ENCODE measurements at places on chromosomes 5 and 9.

GRCh38 chr9:98002808-98003207 lies 19.7 kb downstream of the ANP32B start:
- no peak for DNase-seq

DNA sequence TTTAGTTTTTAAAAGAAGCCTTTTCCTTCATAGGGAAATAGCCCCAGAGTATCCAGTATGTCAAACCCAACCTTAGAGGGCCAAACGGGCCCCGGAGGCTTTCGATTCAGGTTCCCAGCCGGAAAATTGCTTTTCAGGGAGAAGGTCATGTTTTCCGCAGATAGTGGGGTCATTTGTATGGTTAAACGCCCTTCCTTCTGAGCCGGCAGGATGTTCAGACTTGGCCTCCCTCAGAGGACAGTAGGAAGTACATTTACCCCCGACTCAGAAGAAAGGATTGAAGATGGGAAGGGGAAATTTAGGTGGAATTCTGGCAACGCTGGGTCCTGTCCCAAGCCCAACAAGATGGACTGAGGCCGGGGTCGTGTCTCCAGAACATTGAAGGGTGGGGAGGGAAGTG lies 195.2 kb downstream of the AOPEP start:
- DNase-seq = no peak

- no peak for DNase-seq
Observed at GRCh38 chr5:163221581-163221980, 215.8 kb upstream of the CCNG1 start.

DNA sequence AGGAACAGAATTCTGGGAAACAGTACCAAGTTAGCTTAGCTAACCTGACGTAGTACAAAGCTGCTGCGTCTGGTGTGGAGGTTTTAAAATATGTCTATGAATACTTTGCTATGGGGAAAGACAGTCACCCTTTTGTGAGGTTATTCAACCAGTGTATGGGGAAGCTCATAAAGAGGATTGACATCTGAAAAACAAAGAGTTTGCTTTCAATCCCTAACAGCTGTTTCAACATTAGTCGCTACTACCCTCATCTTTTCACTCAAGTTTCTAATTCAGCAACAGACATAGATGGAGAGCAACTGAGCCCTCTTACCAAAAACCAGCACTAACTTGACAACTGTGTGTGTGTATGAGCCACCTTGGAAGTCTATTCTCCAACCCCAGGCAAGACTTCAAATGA lies 7.8 kb upstream of the MSANTD3 start:
- no peak for DNase-seq

- no peak for DNase-seq
Observed at GRCh38 chr5:39543335-39543734, 118.6 kb upstream of the DAB2 start.

- no peak for DNase-seq
Observed at GRCh38 chr5:141431286-141431685, 979 bp downstream of the PCDHGA12 start.

DNA sequence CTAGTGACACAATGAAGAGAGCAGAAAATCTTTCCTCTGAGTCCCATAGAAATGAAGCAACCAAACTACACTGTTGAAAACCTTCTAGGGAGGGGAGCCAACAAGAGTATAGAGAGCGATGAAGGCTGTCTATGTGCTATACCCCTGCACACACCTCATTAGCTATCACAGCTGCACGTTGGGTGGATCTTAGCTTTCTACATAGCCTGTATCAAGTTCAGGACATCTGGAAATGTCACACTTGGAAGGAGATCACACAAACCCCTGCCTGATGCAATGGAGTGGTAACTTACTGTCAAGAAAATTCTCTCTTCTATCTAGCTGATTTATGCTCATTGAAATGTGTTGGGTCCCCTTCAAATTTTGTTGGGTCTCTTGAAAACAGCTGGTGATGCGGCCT lies 127.0 kb upstream of the NTRK2 start:
- DNase-seq = no peak

DNA sequence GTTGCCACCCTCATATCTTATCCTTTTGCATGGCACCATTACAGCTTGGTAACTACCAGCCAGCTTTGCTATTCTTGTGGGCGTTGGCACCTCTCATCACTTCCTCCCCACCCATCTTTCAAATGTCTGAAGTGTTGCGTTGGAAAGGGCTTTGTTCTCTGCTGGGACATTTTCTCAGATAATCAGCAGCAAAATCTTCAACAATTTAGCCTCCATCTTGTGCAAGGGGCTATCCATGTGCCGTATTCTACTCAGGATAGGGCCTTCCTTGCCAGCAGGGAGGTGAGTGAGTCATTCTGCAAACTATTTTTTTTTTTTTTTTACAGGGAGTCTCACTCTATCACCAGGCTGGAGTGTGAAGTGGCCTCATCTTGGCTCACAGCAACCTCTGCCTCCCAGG lies 62.1 kb upstream of the NUDT12 start:
- DNase-seq = no peak

DNA sequence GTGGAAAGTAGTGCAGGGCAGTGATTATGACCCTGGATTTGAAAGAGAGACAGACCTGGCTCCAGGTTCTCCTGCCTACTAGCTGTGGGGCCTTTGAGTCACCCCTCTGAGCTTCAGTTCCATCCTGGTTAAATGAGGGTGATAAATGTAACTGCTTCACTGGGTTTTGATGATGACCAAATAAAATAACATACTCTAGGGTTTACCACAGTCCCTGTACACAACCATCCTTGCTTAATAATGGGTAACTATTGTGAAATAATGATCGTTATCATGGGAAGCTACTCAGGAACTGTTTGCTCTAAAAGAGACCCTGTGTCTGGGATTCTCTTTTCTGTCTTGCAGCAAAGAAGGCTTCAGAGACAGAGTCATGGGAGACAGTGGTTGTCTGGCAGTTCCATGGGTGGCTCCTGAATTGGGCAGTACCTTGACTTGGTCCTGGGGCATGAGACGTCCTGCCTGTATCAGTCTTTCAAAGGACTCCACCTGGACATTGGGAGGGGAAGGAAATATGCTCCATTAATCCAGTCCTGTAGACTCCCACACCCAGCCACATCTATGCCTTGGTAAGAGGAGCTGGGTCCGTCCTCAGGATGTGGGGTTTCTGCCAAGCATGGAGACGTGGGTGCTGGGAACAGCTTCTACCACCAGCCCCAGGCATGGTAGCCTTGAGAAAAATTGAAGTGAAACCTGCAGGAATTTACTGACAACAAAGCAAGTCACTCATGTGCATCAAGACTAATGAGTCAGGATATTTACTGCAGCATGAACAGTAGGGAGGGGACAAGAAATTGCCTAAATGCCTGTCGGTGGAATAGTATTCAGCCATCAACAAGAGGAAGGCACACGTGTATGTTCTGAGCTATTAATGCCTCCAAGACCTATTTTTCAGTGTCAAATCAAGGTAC lies 23.4 kb downstream of the AKNA start:
- DNase-seq = no peak

DNA sequence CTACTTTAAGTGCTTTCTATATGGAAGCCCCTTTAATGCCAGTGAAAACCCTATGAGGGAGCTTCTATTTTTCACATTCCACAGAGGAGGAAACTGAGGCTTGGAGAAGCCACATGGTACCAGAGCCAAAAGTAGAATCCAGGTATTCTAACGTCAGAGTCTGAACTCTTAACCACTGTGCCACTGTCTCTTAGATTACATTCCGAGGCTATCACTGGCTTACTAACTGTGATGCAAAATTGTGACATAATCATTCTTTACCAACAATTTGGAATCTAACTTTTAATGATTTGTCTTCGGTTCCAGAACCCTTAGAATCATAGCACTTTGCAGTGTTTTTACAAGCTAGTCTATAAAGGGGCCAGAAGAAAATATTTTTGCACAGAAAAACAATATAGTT lies 59.2 kb downstream of the SLC1A3 start:
- DNase-seq = no peak

- DNase-seq = no peak
Observed at GRCh38 chr5:14310901-14311300, 167.8 kb downstream of the TRIO start.

DNA sequence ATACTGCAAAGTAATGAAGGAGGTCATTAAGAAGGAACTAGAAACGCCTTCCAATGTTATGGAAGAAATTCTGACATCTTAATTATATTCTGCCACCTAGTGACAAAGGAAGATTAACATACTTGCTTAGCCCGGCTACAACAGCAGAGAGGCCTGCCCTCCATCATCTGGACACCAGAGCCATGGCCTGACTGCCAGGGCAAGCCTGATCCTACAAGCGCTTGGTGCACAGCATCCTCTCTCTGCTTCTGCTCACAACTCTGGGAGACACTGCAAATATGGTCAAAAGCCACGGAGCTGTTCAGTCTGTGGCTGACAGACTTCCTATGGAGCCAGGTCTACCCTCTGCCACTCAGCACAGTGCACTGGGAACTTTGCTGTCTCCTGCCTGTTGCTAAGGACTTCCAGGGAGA lies 87.3 kb upstream of the SLC44A1 start:
- DNase-seq = peak; percentile 42

GRCh38 chr5:32539981-32540845 lies 45.1 kb upstream of the SUB1 start:
- no peak for DNase-seq

DNA sequence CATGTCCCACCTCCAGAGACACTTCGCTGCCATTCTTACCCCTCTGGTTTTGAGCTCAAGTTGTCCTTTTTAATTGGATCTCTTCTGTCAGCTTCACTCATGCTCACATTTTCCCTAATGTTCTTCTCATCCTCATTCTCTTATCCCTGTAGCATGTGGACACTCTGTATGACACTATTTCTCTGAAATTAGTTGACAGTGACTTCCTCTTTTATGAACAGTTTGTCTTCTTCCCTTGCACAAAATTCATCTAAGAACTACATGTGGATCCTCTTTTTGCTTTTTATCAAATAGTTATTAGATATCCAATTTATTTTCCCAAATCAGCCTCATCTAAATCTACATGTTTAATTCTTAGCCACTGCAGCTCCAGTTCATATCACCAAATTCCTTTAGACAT lies 676.2 kb downstream of the MAT2B start:
- DNase-seq = no peak

DNA sequence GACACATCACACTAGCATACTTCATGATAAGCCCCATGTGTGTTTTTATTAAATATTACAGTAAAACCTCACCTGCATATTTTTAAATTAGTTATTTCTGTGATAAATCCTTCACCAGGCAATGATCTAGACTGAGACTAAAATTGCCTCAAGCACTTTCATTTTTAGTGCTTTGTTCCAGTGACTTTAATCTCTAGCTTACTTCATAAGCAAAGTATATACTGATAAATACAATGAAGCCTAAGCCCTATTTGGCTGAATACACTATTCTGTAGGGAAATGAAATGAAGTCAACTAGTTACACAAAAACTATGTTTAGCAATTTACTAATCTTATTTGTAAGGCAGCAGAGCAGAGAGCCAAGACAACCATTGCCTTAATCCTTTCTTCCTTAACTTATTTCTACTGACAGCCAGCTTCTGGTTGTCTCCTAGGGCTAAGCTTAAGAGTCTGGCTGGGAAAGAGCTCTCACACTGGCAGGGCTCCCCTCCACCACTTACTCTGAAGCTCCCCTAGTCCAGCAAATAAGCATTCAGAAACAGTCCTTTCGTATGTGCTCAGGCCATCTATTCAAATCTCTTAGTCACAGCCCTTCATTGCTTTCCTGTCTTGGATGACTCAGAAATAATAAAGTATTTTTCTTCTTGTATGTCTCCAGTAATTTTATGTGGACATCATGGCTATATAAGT lies 31.4 kb upstream of the MTAP start:
- no peak for DNase-seq

Measured in HEK293T (cell line).